ENCODE measurements at places on chromosomes 16 and 17. TPM values are rescaled to one million over a fixed set of nuclear protein-coding genes. Genes with fewer than 3 reads are reported as not detected.

MAP2K6 gene
- 1.4 TPM for total RNA-seq

ITGB3 gene
- not detected for total RNA-seq

CCDC200 gene
- 0.92 TPM for total RNA-seq

FTO gene
- 60.8 TPM for total RNA-seq

GAN gene
- 14.3 TPM for total RNA-seq

MYH2 gene
- total RNA-seq = not detected

HS3ST3A1 gene
- 3.7 TPM for total RNA-seq

SLC5A11 gene
- total RNA-seq = not detected

DVL2 gene
- total RNA-seq = 71.1 TPM

PAFAH1B1 gene
- total RNA-seq = 166 TPM

- peak; percentile 72 for DNase-seq
Measured at GRCh38 chr16:55703003-55704001, 47.5 kb downstream of the SLC6A2 start.

DNA sequence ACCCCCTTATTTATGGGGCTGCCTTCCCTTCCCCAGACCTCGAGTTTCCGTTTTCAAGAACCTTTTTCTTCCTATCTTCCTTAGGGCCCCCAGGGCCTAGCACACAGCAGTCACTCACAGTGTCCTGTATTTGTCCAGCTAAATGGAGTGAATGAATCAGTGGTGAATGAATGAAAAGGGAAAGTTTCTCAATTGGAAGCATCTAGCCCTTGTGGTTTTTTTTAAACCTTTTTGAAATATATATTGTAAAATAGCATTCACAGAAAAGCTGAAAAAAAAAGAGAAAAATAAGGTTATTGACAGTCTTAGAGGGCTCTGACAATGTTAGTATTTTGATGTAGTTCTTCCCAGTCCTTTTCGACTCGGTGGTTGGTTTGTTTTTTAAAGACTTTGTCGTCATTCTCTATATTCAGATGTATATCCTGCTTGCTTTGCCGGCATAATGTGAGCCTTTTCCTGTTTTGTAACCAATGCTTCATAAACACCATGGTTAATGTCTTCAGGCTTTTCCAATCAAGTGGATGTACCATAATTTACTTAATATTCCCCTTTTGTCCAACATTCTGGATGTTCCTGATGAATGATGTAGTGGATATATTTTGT, 45.3 kb downstream of the RAI1 start:
- no peak for DNase-seq

GRCh38 chr17:17888371-17888770, 51.6 kb upstream of the SREBF1 start:
- DNase-seq = no peak

DNA sequence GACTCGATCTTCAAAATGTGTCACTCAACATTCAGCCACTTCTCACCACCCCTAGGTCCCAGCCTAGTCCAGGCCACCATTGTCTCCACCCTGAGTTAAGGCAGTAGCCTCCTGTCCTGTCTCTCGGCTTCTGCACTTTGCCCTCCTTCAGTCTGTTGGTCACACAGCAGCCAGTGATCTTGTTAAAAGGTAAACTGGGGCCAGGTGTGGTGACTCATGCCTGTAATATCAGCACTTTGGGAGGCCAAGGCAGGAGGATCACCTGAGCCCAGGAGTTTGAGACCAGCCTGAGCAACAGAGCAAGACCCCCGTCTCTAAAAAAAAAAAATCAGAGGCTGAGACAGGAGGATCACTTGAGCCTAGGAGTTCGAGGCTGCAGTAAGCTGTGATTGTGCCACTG, 25.8 kb downstream of the WWP2 start:
- DNase-seq = no peak

- peak; percentile 96 for DNase-seq
Measured at GRCh38 chr16:89217388-89218191, at the start of gene ZNF778. Gene ZNF778, plus strand, starts transcription at chr16:89217703. Its CDS starts 3,425 bp downstream, at chr16:89221128.

- no peak for DNase-seq
Measured at GRCh38 chr16:85387171-85387507, 226.0 kb upstream of the GSE1 start.

- DNase-seq = peak; percentile 65
Measured at GRCh38 chr17:66255527-66255971, 26.3 kb upstream of the APOH start.

GRCh38 chr17:17719966-17720543, 38.8 kb downstream of the RAI1 start:
- no peak for DNase-seq

- DNase-seq = no peak
Measured at GRCh38 chr17:66764506-66764905, 70.4 kb upstream of the CACNG5 start.

DNA sequence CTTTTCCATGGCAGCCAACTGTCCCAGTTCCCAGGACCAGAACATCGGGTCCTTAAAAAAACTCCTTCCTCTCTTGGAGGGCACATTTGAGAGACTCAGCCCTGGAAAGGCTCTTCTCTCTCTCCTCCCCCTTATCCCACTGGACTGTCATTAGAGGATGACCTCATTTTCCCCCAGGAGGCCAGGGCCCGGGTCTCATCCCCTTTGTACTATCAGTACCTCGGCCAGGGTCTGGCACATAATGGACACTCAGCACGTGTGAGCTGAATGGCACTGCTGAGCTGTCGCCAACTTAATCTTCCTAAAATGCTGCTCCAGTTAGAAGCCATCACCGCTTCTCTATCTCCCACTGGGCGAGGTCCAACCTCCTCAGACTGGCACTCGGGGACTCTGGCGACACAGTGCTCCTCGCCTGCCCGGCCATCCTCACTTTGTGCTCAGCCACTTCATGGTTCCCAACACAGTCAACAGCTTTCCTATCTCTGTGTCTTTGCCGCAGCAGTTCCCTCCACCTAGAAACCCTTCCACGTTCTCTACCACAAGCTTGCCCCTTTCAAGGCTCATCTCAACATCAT, 3.6 kb upstream of the RHBDL3 start:
- DNase-seq = no peak

- DNase-seq = no peak
Measured at GRCh38 chr17:75570772-75571171, 16.8 kb upstream of the MYO15B start.

DNA sequence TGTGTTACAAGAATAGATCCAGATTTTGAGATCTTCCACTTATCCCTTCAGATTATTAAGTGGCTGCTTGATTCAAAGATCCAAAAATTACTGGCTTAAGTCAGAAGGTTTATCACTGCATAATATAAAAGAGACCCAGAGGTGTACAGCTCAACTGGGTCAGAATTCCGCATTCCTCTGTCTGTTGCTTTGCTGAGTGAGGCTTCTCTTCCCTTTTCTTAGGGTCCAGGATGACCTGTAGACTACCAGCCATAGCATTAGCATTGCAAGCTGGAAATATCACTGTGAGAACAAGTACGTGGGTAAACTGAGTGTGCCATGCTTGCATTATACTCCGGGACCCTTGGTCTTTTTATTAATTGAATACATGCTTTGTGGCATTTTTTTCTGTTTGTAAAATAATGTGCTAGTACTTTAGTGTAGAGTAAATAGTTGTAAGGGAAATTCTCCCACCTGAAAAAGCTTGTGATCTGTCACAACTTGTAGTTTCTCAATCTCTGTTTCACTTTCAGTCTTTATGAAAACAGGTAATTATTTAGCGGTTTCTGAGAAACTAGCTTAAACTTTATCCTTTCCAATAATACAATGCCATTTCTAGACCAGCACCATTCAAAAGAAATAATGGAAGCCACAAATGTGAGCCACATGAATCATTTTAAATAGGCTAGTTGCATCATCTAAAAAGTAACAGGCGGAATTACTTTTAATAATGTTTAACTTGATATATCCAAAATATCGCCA, 61.6 kb downstream of the TNRC6C start:
- no peak for DNase-seq

GRCh38 chr17:75191584-75191983, 8.8 kb upstream of the SUMO2 start:
- DNase-seq = no peak

DNA sequence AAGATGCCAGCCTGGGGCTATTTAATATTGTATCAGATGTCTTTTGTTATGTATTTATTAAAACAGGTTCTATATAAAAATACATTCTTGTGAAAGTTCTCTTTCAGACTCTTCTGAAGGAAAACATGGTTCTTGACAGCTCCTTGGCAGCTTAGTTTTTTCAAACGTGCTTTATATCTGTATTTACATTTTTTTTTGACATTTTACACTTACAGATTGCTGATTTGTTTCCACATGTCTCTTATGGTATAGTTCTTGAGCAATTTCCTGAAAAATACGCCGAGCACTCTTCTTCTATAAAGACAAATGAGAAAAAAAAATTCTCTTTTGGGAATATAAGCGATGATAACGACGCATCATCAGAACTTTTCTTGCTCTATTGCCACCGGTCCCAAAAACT, 9.5 kb downstream of the IGSF6 start:
- no peak for DNase-seq

- no peak for DNase-seq
Measured at GRCh38 chr17:82683534-82683933, 15.0 kb downstream of the RAB40B start.

DNA sequence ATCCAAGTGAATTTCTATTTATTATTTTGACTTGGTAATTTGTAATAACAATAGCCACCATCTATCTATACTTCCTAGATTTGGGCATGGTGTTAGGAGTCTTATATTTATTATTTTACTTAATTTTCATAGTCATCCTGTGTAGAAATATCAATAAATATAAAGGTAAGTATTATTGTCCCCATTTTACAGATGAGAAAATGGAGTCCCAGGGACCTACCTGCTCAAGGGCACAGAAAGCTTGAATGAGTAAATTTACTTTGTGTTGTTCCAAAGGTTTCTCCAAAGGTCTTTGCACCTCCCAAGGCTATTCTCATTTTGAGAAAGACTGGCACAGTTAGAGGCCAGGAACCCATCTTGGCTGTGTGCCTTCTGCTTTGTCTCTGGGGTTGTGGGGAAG, 738.3 kb downstream of the WWOX start:
- DNase-seq = no peak

DNA sequence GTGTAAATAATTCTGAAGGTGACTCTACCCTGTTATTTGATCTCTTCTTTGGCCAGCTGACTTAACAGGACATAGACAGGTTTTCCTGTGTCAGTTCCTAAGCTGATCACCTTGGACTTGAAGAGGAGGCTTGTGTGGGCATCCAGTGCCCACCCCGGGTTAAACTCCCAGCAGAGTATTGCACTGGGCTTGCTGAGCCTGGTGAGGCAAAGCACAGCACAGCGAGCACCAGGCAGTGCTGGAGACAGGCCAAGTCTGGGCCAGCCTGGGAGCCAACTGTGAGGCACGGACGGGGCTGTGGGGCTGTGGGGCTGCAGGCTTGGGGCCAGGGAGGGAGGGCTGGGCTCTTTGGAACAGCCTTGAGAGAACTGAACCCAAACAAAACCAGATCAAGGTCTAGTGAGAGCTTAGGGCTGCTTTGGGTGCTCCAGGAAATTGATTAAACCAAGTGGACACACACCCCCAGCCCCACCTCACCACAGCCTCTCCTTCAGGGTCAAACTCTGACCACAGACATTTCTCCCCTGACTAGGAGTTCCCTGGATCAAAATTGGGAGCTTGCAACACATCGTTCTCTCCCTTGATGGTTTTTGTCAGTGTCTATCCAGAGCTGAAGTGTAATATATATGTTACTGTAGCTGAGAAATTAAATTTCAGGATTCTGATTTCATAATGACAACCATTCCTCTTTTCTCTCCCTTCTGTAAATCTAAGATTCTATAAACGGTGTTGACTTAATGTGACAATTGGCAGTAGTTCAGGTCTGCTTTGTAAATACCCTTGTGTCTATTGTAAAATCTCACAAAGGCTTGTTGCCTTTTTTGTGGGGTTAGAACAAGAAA, 5.1 kb downstream of the STH start:
- no peak for DNase-seq

DNA sequence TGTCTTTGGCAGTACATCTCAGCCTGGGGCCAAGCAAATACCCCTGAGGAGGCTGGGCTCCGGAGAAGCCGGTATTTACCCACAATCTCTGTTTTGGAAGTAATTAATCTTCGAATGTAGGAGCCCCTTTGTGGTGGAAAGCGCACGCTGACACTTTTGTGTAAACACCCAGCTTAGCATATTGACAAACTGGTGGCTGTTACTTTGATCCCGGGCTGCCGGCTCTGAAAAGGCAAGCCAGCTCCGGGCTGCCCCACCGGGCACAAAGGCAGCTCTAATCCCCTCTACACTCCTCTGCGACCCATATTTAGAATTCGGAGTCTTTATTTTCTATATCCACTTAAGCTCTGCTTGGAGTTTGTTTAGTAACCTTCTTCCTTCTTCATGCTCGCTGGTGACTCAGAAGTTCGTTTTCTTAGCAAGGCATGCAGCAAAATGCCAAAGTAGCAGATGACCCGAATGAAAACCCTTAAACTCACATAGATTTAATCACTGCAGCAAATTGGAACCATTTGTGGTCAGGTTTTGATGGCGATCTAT, 144.0 kb upstream of the IRX3 start:
- no peak for DNase-seq

GRCh38 chr17:64024781-64025731, 4.6 kb upstream of the ICAM2 start:
- peak; percentile 76 for DNase-seq

DNA sequence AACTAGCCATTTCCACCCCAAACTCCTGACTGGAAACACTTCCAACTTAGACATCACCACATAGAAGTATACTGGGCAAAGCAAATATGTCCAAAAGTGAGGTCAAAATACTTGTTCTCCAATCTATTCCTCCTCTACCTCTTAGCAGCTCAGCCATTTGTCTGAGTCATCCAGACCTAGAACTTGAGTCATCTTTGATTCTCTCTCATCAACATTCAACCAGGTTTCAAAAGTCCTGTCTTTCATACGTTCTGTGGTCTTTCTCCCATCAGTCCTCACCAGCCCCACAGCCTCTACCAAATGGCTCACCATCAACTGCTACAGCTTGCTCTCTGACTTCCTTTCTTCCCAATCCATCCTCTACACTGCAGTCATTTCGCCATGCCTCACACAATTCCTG, 6.8 kb downstream of the ANKFY1 start:
- no peak for DNase-seq

GRCh38 chr17:28397687-28398279, 8.2 kb downstream of the SLC46A1 start:
- no peak for DNase-seq

DNA sequence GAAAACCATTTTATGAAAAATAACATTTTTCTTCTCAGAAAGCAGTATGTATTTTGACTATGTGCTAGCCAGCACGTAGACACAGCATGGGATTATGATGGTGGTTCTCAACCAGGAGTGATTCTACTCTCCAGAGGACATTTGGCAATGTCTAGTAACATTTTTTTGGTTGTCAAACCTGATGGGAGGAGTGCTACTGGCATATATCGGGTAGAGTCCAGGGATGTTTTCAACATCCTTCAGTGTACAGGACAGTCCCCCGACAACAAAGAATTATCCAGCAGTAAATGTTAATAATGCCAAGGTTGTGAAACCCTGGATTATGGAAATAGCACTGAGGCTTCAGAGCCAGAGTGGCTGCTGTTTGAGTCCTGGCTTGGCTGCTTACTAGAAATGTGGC, 27.7 kb downstream of the AP2B1 start:
- DNase-seq = no peak

All from activated CD4-positive, alpha-beta T cell treated with anti-CD3 and anti-CD28 coated beads, Interleukin-2, amount 10 ng/mL, durations not matched to agents 24 days and 14 days (primary cell).